ENCODE measurements at places on chromosomes 16 and 17.

DNA sequence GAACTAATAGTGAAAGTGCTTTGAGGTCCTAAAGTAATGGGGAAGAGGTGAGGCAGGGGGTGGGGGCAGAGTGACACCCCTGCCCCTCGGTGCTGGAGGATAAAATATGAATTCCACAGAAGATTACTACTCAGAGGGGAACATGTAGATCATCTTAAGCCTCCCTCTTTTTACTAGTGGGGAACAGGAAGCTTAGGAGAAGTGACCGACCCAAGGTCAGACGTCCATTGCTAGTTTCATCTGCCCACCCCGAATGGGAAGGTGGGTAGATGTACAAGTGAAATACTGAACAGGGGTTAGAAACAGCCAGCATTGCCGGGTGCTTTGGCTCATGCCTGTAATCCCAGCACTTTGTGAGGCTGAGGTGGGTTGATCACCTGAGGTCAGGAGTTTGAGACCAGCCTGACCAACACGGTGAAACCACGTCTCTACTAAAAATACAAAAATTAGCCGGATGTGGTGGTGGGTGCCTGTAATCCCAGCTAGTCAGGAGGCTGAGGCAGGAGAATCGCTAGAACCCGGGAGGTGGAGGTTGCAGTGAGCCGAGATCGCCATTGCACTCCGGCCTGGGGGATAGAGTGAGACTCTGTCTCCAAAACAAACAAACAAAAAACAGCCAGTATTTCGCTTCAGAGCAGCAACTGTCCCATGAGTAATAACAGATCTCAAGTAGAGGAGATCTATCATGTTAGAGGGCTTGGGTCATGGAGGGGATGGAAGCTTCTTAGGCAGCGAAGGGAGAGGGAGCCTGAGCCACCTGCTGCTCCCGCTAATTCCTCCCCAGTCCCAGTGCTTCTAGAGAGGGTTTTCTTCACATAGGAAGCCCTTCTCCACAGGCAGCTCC, 1.2 kb upstream of the NR1D1 start:
- no peak for DNase-seq

DNA sequence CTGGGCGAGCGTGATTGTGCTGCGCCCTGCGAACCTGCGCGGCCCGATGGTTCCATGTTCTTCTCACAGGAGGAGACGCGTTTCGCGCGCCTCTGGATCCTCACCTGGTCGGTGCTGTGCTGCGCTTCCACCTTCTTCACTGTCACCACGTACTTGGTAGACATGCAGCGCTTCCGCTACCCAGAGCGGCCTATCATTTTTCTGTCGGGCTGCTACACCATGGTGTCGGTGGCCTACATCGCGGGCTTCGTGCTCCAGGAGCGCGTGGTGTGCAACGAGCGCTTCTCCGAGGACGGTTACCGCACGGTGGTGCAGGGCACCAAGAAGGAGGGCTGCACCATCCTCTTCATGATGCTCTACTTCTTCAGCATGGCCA, 1.0 kb downstream of the FZD2 start:
- DNase-seq, result no peak

GRCh38 chr16:86824751-86825296, 246.5 kb downstream of the FOXL1 start:
- DNase-seq, result no peak

GRCh38 chr17:55833306-55833705, 82.5 kb downstream of the PCTP start:
- DNase-seq, result no peak

GRCh38 chr16:25023556-25023955, 8.4 kb upstream of the ARHGAP17 start:
- no peak for DNase-seq

Measured in stimulated activated CD4-positive, alpha-beta T cell treated with anti-CD3 and anti-CD28 coated beads, Interleukin-2, amount 100 ng/mL, for 4 hours (primary cell).